Karpas-422 (cell line): ENCODE measurements at places on chromosomes 16 and 17.

- DNase-seq = no peak
- no peaks in the 10 kb centered on the region for H3K4me1 ChIP-seq
- H3K36me3 ChIP-seq = no peaks in the 10 kb centered on the region
- no peaks in the 10 kb centered on the region for H3K27me3 ChIP-seq
- H3K4me3 ChIP-seq = no peak overlapping the region
Measured at GRCh38 chr17:13420878-13421277, 180.9 kb downstream of the HS3ST3A1 start.

GRCh38 chr16:67202956-67203493 is 4.1 kb downstream of the ELMO3 start:
- H3K27me3 ChIP-seq = no peaks in the 10 kb centered on the region
- peaks cover 6% of the 10 kb centered on the region; the same call in 1 of the 2 replicates for H3K36me3 ChIP-seq
- H3K4me1 ChIP-seq = no peaks in the 10 kb centered on the region
- H3K27ac ChIP-seq = no peak overlapping the region
- H3K4me3 ChIP-seq = no peak overlapping the region

DNA sequence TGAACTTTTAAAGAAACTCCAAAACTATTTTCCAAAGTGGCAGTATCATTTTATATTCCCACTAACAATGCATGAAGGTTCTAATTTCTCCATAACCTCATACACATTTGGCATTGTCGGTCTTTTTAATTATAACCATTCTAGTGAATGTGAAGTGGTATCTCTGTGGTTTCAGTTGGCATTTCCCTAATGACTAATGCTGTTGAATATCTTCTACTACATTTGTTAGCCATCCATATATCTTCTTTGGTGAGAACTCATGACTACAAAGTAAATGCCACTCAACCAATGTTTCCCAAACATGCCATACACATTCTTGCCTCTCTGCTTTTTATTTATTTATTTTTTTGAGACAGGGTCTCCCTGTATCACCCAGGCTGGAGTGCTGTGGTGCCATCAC is 31.7 kb upstream of the TAOK1 start:
- no peak overlapping the region for H3K27ac ChIP-seq
- no peaks in the 10 kb centered on the region for H3K27me3 ChIP-seq
- H3K36me3 ChIP-seq = no peaks in the 10 kb centered on the region
- DNase-seq = no peak

- H3K27me3 ChIP-seq = no peaks in the 10 kb centered on the region
- peak; percentile 54 for DNase-seq
- peaks cover 39% of the 10 kb centered on the region for H3K36me3 ChIP-seq
- peaks cover 28% of the 10 kb centered on the region for H3K4me1 ChIP-seq
- H3K27ac ChIP-seq = peak overlapping the region; percentile 65
Measured at GRCh38 chr17:76558198-76559095, 18.6 kb downstream of the PRCD start.

DNA sequence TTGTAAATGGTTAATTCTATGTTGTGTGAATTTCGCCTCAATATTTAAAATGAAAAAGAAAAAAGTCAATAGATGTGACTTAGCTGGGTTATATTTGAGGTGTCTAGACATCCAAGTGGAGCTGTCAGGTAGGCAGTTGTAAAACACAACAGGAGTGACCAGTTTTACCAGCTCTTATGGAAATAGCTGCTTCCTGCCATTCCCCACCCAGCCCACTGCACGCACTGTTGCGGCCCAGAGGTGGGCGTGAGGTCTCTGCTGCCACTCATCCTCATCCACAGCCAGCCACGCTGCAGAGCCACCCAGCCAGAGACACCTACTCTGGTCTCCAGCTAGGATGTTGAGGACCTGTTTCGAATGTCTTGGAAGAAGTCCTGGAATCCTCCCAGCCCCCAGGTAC is 3.4 kb upstream of the CARD14 start:
- no peak overlapping the region for H3K4me3 ChIP-seq
- H3K27me3 ChIP-seq = no peaks in the 10 kb centered on the region
- H3K4me1 ChIP-seq = no peaks in the 10 kb centered on the region
- DNase-seq = no peak
- H3K27ac ChIP-seq = no peak overlapping the region
